ENCODE measurements at places on chromosomes 7 and 10.

DNA sequence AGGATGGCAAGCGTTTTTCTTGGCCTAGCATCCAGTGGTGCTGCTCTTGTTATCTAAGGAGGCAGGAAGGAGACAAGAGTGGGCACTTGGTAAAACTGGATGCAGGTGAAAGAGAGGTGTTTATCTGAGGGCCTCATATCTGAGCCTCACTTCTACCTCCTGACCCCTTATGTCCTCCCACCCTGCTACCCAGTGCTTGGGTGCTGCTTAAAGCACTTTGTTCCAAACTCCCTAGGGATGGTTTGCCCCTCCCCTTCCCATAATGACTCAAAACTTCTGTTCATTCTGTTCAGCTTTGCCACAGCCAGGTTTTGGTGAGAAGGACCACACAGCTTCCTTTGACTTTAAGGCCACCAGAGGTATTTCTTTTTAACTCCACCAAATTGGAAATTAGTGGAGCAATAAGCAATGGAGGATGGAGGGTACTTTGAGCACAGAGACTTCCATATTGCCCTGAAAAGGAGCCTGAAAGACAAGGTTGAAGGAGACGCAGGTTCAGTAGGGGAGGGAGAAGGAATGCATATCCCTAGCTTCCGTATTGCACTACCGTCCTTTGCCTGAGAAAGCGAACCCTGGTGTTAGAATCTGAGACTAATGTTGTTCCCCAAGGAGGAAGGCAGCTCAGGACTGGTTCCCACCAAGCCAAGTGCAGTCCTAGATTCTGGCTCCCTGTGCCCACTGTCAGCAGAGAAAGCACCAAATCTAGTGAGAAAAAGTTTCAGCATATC, 30.1 kb downstream of the ENTPD1 start:
- no peak for DNase-seq

DNA sequence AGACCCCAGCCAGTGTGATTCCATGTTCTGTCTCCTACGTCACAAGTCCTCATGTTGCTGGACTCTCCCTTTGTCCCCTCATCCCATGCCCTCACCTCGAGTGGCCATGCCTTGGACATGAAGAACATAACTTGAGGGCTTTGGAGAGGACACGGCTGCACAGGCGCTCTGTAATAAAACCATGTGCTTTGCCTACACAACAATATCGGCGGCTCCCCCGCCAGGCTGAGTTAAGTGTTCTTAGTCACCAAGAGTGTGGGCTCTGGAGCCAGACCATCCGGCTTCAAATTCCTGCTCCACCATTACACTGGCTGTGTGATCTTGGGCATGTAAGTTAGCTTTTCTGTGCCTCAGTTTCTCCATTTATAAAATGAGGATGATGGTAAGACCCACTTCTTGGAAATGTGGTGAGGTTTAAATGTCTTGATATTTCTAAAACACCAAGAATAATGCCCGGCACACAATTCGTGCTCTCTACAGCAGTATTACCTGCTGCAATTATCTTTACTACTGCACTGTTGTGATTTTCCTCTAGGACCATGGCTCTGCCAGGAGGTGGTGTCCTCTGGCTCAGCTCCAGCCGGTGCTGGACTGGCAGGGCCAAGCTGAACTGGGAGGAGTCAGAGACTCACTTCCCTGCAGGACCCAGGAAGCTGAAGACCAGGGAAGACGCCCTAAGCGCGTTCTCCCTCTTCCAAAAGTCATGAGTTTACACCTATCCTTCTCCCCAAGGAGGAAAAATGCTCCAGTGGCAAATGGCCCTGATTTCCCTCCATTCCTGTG, 15.7 kb downstream of the SLIT1 start:
- DNase-seq = no peak

GRCh38 chr7:452226-452751, 67.4 kb downstream of the PDGFA start:
- DNase-seq = peak; percentile 51

GRCh38 chr7:2523941-2524807, 4.6 kb downstream of the LFNG start:
- DNase-seq = peak; percentile 97

DNA sequence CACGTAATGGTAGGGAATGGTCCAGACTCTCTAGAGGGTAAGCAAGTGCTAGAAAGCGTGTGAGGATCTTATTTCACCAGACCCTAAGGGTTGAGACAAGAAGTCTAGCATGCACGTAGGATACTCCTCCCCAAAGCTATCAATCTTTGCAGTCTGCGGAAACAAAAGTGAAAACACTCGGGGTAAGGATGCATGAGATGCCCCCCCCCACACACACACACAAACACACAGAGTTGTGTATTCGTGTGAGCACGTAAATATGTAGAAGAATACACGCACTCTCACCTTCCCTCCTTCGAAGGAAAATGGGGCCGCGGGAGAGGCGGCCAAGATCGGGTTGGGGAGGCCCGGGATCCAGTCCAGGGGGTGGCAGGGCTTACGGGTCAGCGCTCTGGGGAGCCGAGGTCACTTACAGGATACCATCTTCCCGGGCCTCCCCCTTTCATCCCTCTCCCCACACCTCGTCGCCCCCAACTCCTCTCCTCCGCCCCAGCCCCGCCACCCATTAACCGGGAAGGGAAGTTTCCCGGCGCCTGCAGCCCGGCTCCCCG, 455 bp downstream of the CUL2 start:
- DNase-seq = no peak

Data from pancreas (tissue), 10 donors.